8988T (cell line): ENCODE measurements at places on chromosomes 13 and 19.

GRCh38 chr13:26855921-26856320, 95.3 kb upstream of the GPR12 start:
- no peak for DNase-seq

- DNase-seq, result no peak
These were observed 23.4 kb downstream of the DGKH start for GRCh38 chr13:42071672-42072419.

DNA sequence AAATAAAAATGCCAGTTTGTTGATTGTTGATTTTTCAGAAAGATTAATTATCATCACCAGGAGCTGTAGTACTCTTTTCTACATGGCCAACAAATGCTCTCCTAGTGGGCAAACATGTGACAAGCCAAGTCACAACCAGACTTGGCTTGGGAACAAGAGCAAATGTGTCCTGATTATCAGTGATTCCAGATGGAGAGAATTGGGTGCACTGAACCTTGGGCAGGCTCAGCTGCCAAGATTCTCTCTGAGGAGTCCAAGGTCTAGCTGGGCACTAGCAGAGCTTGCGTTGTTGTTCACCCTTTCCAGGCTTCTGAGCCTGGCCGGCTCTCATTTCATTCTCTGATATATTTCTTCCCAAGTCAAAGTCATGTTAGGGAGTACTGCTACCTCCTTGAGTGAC, 27.3 kb upstream of the GPI start:
- DNase-seq, result no peak

GRCh38 chr13:52395704-52396103, 10.3 kb downstream of the THSD1 start:
- no peak for DNase-seq

DNA sequence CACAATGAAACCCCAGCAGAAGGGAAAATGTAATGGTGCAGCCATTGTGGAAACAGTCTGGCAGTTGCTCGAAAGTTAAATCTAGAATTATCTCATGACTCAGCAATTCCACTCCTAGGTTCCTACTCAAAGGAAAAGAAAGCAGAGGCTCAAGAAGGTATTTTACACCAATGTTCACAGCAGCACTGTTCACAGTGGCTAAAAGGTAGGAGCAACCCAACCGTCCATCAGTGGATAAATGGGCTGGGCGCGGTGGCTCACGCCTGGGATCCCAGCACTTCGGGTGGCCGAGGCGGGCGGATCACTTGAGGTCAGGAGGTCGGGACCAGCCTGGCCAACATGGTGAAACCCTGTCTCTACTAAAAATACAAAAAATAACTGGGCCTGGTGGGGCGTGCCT, 25.9 kb downstream of the ZFR2 start:
- DNase-seq, result no peak

DNA sequence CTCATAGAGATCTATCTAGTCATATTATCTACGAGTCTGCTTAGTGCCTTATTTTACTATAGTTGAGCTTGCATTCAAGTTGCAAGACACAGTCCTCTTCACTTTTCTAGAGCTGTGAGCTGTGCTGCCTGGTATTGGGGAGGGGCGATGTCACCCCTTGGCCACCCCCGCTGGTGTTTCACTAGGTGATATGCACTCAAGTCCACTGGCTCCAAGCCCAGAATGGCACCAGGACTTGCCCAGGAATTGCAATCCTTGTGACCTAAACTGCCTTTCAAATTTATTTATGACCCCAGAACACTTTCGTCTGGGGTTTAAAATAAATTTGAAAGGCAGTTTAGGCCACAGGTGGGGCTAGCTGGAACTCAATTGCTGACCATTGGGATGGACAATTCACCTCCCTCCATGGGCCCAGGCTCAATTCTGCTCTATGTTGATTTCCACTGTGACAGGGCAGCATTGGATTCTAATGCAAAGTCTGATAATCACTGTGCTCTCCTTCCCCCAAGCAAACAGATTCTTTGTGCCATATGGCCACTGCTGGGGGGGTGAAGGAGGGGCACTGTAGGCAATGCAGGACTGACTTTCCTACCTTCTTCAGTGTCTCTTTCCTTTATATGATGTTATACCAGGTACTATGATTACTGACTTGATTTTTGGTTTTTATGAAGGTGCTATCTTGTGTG, 1244.2 kb upstream of the MIR17HG start:
- no peak for DNase-seq

DNA sequence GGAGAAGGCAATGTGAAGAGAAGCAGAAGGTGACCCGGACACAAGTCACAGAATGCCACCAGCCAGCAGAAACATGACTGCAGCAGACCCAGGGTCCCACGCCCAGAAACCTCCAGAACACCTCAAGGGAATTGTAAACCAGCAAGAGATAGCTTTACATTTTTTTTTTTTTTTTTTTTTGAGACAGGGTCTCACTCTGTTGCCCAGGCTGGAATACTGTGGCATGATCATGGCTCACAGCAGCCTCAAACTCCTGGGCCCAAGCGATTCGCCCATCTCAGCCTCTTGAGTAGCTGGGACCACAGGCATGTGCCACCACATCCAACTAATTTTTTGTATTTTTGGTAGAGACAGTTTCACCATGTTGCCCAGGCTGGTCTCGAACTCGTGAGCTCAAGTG, 10.5 kb upstream of the CEACAM20 start:
- no peak for DNase-seq

DNA sequence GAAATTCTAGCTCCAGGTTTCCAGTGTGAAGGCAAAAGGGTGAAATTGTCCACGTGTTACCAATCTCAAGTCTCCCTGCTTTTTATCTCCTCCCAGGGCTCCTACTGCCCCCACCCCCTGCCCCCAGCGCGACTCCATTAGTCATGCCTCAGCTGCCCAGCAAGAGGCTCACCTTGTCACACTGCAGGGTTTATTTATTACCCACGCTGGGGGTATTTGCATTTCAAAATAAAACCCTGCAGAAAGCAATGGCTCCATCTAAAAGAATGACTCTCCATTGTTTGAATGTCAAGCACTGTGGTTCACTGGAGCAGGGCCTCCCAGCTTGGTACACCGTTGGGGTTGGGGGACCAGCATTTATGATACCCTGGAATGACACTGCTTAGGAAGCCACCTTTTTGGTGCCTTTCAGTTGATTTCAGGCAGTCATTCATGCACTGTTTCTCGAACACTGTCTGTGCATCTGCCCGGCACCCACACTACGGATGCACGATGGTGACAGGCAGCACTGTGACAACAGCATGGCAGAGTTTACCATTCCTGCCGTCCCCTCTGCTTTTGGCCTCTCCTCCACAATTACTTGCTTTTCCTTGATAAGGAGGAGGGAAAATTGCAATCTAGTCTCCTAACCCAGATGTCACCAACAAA, 9.9 kb upstream of the POP4 start:
- no peak for DNase-seq

DNA sequence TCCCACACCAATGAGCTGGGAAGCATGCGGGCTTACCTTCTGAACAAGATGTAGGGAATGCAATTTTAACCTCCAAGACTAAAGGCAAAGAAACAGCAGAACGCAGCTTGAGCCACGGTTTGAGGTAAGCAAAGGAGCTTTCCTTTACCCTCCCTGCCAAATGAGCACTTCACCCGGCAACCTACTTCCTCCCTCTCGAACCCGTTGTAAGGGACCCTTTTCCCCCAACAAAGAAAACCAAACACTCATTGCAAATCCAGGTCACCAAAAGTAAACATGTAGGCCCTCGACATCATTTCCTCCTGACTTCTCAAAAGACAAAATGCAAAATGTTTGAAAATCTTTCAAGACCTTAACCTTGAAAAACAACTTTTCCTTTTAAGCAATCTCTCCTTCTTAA, 65.3 kb downstream of the ABCC4 start:
- DNase-seq, result no peak

- DNase-seq, result no peak
These were observed 2.6 kb downstream of the LHB start for GRCh38 chr19:49014123-49014869.

DNA sequence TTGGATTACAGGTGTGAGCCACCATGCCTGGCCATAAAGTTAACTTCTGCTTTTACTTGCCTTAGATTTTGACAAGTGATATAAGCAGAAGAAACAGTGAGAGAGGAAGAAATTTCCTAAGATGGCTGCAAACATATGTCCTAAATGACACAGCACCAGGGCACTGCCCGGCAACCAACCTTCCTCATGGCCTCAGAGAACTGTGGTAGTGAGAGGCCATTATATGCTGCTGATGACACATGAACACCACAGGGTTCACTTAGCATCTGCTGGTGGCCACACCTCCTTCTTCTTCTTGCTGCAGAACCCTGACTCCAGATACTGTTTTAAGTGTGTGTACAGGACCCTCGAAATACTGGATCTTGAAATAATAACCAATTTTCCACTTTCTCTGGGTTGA, 88.2 kb downstream of the KCTD12 start:
- no peak for DNase-seq

DNA sequence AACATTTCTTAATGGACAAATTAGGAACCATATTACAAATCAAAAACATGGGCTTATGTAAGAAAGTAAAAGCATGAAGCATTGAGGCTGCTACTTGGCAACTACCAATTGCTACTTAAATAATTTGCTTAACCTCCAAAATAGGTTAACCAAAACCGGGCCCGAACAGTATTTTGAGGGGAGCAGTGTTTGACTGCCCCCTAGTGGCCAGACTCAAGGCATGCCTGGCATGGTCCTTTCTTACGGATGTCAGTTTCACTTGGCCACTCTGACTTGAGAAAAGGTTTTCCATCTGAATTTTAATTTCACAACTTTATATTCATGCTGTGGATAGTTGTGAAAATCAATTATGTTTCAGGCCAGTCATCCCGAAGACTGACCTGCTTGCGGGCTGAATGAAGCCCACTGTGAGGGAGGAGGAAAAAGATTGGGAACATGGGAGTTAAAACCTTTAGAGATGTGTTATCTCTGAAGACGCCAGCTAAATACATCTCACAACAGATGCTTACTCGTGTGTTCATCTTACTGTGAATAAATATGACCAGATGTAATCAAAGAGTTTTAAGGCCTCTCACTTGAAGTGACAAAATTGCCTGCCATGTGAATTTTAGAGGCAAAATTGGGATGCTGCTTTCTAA, 2.9 kb downstream of the RXFP2 start:
- no peak for DNase-seq

DNA sequence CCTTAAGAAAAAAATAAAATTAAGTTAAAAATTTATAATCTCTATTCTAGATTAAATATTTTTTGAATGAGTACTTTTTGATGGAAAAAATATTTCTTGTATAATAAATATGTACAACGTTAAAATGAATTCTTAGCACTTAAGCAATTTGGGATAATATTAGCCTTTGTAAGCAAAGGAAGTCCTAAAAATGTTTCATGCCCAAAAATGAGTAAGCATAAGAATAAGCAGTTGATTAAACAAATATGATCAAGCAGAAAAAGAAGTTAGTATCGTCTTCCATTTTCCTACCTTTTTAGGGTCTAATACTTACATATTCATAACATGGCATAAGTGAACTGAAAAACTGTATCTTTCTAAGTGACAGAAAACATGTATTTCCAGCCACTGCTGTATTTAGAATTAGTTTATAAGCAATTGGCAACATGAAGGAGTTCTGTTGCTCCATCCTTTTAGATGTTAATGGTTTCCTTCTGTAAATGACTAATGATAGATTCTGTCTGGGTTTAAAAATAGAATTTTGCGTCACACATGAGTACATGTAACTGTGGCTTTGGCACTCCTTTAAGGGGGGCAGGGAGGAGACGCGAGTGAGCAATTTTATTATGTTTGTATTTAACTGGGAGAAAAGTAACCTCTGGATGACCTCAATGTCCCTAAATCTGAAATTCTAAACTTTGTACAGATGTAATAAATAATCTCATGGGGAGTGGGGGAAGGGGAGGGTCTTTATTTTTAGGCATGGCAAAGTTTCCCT, 237.4 kb downstream of the RGCC start:
- no peak for DNase-seq

- no peak for DNase-seq
These were observed 23.2 kb upstream of the MAB21L1 start for GRCh38 chr13:35499676-35500075.

DNA sequence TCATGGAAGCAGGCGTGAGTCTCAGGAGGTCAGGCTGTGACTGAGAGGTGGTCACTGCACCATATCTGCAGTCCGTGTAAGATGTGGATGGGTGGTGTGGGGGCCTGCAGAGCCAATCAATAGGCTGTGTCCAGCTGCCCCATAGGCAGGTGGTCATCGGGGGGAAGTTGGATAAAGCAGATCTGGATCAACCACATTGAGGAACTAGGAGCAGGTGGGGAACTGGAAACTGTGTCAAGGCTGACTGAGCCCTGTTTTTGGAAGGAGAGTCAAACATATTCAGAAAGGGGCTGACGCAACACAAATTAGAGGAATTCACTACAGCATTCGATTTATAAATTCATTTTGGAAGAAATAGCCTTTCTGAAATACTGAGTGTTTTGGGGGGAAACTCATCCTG, 15.0 kb downstream of the CLEC4M start:
- no peak for DNase-seq
